ENCODE measurements at places on chromosomes 6 and 20.
A peak's percentile ranks its signal among the peaks of the same experiment; 100 is the strongest.

GRCh38 chr20:32607727-32608663 lies 22.9 kb upstream of the NOL4L start:
- no peak for DNase-seq

- no peak for DNase-seq
These were observed 440.9 kb downstream of the BTBD3 start for GRCh38 chr20:12358655-12359009.

DNA sequence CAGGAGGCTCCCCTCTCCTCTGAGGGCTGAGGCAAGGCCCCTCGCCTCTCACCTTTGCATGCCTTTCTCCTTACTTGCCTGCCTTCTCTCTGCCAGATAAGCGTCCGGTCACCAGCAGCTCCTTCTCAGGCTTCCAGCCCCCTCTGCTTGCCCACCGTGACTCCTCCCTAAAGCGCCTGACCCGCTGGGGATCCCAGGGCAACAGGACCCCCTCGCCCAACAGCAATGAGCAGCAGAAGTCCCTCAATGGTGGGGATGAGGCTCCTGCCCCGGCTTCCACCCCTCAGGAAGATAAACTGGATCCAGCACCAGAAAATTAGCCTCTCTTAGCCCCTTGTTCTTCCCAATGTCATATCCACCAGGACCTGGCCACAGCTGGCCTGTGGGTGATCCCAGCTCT lies 21.3 kb upstream of the PPARD start:
- DNase-seq: no peak

GRCh38 chr6:30322527-30323501 lies 3.9 kb upstream of the TRIM39 start:
- no peak for DNase-seq

- DNase-seq: no peak
These were observed 771.9 kb upstream of the DEFB115 start for GRCh38 chr20:30485331-30486102.

DNA sequence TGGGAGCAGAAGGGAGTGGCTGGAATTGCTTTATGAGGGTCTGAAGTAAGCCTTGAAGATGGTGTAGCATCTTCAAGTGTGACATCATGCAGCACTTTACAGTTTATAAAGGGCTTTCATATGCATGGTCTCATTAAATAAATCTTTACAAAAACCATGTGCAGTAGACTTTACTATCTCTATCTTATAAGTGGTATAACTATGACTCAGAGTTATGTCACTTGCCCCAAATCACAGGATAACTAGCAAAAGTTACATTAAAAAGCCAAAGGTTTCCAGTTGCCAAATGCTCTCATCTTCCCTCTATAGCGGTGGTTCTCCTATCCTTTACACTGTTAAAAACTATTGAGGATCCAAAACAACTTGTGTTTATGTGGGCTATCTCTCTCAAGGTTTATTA lies 687.7 kb upstream of the MARCKS start:
- DNase-seq: no peak

DNA sequence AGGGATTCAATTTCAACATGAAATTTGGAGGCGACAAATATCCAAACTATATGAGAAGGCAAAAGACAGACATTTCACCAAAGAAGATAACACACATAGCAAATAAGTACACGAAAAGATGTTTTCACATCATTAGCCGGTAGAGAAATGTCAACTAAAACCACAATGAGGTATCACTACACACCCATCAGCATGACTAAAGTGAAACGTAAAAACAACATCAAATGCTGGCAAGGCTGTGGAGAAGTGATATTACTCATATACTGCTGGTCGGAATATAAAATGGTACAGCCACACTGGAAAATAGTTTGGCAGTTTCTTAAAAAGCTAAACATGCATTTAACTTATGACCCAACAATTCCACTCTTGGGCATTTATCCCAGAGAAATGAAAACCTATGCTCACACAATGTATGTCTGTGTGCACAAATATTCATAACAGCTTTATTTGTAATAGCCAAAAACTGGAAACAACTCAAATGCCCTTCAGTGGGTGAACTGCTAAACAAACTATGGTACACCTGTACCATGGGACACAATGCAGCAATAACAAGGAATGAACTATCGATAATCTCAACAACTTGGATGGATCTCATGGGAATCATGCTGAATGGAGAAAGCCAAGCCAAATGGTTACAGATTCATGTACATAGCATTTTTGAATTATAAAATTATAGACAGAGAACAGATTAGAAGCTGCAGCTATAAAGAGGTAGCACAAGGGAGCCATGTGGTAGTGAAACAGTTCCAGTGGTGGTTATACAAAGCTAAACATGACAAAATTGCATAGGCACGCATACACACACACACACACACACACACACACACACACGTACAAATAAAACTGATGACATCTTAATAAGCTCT lies 8.6 kb downstream of the ADAT2 start:
- DNase-seq: no peak

DNA sequence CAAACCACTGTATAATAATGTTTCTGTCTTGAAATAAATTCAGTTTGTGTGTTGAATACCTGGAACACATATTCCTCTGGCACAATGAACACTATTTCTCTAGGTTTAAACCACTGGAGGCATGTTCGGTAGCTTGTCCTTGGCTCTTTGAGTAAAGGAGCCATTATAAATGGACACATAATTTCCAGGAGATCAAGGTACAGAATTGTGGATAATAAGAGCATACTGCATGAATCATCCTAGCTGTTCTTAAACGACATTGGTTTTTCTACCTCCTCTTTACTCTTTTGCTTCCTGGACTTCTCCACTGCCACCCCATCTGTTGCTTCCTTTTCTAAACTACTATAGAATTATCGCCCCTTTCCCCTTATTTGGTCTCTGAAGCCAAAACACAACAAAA lies 1.2 kb downstream of the CENPW start:
- DNase-seq: no peak

GRCh38 chr6:129731428-129731827 lies 21.5 kb upstream of the ARHGAP18 start:
- DNase-seq: no peak

GRCh38 chr6:93083337-93084230 lies 335.8 kb downstream of the EPHA7 start:
- DNase-seq: no peak

GRCh38 chr20:49344140-49344539 lies 66.3 kb upstream of the ZNFX1 start:
- no peak for DNase-seq

DNA sequence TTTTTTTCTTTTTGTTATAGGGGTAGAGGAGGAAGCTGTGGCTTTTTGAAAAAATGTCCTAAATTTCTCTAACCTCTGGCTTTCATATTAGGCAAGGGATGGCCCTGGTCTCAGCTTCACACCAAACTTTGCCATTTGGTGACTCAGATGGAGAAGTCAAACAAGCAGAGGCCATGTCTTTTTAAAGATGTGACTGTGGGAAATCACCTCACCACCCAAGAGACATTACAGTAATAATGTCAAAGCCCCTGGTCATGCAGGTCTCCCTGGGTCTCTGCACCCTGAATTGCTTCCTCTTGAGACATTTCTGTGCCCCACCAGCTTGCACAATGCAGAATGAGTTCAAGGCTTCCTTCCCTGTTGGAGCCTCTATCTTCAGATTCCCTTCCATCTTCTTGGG lies 39.5 kb upstream of the ADGRF5 start:
- DNase-seq: no peak

DNA sequence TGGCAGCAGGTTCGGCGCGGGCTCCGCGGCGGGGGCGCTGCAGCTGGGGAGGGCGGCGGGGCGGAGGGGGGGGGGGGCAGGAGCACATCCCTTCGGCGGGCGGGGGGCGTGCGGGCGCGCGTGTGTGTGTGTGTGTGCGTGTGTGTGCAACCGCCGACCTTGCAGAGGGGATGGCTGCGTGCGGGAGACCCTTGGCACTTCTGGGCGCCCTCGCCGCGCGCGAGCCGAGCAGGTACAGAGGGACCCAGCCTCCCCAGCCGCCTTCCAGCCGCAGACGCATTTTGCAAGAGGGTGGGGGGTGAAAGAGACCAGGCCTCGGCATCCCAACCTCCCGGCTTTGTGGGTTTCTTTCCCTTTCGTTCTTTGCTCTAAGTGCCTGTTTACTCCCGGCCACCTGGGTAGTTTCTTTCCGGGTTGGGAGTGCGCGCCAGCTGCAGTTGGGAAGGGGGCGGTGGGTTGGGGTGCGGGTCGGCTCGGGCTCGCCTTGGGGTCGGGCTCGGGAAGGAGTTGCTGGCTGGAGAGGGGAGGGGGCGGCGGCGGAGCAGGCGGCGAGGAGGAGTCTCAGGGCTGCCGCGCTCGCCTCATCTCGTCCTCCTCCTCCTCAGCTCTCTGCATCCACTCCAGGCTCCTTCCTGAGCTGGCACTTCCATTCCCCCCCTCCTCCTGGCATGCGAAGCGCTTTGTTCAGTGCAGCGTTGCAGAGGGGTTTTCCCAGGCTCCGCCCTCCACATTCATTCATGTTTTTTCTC lies 620 bp downstream of the HIVEP1 start:
- peak; percentile 78 for DNase-seq

GRCh38 chr6:143647732-143648131 lies 30.0 kb upstream of the PHACTR2 start:
- DNase-seq: no peak

DNA sequence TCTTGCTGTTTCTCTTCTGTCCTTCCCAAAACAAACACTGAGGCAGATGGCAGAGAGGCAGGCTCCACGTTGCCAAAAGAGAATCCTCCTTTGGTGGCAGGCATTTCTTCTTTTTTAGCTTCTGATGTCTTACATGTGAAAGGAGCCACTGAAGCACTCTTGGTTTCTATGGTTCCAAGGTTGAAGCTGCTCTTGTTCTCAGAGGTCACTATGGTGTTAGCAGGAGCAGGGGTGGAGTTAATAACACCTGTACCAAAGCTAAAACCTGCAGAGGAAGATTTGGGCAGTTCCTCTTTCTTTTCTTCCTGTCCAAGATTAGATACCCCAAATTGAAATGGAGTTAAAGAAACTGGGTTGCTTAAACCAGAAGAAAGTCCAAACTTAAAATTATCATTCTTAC lies 28.8 kb downstream of the FAM8A1 start:
- DNase-seq: no peak

DNA sequence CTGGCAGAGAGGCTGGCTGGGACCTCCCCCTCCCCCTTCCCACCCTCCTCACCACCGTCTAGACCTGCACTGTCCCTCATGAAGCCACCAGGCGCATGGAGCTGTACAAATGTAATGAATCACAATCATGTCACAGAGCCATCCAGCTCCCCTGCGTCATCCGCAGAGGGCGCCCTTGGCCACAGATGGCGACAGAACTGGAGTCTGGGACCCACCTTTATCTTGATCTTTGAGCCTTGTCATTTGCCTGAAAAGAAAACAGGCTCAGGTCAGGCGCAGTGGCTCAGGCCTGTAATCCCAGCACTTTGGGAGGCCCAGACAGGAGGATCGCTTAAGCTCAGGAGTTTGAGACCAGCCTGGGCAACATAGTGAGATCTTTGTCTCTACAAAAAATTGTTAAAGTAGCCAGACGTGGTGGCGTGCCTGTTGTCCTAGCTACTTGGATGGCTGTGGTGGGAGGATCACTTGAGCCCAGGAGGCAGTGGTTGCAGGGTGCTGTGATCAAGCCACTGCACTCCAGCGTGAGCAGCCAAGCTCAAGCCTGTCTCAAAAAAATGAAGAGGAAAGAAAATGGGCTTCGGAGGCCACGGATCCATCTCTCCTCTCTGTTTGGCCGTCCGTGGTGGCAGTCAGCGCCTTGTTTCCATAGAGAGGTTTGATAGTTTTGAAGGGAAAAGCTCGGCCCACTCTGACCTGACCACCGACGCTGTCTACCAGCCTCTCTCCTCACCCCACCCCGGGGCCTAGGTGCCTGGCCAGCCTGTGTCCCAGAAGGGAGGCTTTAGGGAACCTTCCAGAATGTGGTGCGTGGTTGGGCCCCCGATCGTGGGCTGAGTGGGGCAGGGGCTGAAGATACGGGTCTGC lies 6.2 kb downstream of the COL9A3 start:
- no peak for DNase-seq

DNA sequence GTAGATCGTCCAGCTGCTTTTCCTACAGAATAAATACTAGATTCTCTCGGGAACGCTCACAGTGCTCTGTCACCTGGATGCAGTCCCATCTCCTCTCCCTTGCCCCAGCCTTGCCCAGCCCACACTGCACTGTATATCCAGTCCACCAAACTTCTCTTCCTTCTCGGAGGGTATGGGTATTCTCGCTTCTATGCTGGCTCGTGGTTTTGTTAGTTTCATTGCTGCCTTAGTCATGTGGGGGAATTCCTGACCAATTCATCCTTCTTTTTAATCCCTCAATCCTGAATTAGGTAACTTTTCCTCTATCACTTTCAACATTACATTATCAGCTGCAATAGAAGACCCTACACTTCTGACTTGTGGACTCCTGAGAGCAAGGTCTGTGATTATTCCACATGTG lies 252.4 kb downstream of the GMDS start:
- no peak for DNase-seq

- DNase-seq: peak; percentile 4
These were observed 336.4 kb upstream of the BTBD3 start for GRCh38 chr20:11581271-11581670.

- no peak for DNase-seq
These were observed 20.8 kb upstream of the SLC22A7 start for GRCh38 chr6:43277306-43277642.

DNA sequence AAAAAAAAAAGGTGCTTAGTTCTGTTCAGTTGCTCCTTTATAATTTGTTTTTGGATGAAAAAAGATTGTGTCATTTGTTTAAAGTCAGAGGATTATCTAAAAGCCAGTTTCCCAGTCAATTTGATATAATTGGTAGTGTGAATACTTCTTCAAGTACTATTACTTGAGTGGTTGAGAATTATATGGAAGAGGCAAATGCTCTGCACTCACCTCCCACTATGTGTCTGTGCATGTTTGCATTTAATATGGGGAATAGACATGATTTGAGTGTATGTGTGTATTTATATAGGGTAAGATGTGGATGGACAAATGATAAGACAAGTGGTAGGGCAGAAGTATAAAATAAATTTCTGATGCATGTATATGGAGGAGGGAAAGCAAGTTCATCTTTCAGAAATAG lies 15.8 kb downstream of the GJA1 start:
- no peak for DNase-seq

- DNase-seq: no peak
These were observed 237.8 kb downstream of the LY86 start for GRCh38 chr6:6826095-6826901.

DNA sequence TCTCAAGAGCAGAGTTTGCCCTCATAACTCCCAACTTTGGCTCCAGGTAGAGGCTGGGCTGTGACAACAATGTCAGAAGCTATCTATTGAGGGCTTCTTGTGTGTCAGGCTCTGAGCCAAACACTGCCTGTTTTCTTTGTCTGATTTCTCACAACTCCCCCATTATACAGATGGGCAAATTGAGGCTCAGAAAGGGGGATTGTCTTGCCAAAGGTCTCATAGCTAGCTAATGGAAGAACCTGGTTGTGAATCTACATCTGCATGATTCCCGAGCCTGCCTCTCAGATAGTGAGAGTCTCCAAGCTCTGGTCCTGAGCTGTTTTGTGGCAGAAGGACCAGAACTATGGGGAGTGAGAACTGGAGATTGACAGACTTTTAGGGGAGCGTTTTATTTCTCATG lies 1.4 kb downstream of the CD40 start:
- no peak for DNase-seq

DNA sequence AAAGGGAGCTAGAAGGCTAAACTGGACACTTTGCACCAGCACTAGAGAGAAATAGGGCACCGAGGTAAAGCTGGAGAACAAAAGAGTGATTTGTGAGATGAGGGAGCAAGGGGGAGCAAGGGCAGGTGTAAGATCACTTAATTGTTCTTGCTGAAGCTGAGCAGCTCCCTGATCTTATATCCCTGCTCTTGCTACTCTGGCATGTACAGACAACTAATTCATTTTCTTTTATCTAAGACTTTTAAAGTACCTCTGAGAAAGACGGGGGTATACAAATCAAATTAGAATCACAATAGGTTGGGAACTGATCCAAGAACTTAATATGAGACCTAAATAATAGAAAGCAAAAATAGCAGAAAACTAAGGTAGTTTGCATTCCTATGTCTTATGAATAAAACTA lies 381.7 kb upstream of the POU3F2 start:
- DNase-seq: no peak

All from LNCaP clone FGC (cell line).